Urinary bladder (tissue), 4 donors: ENCODE measurements at places on chromosomes 6 and 20.

DNA sequence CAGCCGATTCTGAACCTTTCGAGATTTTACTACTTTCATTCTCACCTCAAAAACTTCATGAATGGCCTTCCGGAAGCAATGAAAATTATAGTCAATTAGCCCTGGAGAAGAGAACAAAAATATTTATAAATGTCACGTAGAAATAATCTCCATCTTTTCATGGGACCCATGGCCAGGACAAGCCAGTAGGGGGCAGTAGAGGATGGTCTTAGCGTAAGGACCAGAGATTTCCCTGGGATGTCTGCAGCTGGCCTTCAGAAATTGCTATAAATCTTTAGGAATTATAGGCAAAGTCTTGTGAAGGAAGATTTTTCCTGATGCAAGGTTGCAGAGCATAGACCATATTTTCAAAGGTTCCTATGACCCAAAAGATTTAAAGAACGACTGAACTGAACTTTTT is 15.6 kb upstream of the UBE2J1 start:
- no peak for DNase-seq

- DNase-seq = no peak
Measured at GRCh38 chr6:87199787-87200186, 44.4 kb downstream of the ZNF292 start.

GRCh38 chr20:48288930-48289507 is 503.7 kb upstream of the SULF2 start:
- no peak for DNase-seq

DNA sequence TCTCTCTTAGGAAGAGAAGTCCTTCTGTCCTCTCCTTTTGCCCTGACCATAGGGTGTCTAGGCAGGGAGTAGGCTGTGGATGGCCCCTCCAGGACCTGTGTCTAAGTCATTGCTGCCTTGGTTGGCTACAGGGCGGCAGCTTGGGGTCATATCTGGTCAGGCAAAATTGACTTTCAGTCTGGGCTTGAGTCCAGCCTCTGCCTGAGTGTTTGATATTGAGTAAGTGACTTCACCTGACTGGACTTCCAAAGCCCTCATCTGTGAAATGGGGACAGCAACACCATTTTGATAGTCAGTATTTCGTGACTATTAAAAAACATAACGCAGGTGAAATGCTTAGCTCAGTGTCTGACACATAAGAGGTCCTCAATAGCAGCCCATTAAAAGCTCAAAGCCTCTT is 4.6 kb downstream of the TGM3 start:
- DNase-seq = no peak

DNA sequence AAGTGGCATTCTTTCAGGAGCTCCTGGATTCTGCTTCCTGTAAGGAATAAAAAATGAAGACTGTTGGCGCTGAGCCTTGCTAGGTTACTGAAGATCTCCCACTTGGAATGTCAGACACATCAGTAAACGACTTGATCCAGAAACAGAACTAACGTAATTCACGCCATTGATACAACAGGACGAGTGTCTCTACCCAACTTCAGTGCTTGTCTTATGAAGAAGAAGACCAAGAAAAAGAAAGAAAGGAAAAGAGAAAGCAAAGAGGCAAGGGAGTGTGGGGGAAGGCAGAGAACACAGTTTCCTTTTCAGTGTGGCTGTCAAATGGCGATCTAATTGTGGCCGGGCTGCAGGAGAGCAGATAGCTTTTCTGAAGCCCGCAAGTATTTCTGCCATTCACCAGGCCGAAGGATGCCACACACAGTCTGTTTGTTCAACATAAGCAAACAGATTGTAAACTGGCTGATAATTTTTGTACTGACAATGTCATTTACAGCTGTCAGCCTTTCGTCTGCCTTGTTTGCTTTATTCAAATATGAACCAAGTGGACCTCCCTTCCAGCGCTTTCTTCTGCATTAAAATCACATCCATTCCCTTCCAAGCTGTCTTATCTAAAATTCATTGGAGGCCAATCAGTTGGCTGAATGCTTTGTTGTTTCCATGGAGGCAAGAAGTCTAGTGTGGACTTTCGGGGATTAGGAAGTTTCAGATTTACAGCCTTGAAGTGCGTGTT is 180.6 kb downstream of the FOXA2 start:
- DNase-seq = peak; percentile 14

DNA sequence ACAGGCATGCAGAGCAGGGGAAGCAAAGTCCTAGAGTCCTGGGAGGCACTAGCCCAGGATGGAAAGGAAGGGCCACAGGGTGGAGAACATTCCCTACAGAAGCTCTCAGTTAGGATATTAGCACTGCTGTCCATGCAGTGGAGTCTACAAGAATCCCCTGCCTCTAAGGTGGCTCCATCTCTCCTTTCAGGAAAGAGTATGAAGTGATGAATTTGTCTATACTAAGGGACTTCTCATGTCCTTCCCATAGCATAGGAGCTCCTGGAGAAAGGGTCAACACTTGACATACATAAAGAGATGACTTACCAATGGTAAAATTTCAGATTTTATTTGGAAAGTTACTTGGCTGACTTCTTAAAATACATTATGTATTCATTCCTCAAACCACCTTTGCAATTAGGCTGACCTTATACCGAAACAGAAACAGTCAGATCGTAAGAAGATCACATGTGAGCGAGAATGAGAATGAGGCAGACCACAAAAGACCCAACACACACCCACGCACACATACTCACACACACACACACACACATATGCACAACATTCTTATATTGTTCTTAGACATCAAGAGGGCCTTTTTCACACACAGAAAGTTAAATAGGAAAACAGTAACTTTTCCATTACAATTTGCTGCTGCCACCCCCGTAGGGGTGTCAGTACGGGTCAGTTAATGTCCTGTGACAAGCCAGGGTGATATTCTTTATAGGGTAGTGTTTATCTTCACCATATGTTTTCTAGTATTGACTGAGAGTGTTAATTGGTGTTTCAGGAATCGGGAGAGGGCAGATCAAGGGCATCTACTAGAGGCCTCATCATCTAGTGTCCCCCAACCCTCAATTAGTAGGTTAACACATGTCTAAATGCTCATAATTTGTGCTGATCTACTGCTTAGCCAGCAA is 159.4 kb downstream of the FAXC start:
- DNase-seq = no peak

GRCh38 chr6:43952746-43953145 is 174.5 kb downstream of the MRPL14 start:
- DNase-seq = no peak

DNA sequence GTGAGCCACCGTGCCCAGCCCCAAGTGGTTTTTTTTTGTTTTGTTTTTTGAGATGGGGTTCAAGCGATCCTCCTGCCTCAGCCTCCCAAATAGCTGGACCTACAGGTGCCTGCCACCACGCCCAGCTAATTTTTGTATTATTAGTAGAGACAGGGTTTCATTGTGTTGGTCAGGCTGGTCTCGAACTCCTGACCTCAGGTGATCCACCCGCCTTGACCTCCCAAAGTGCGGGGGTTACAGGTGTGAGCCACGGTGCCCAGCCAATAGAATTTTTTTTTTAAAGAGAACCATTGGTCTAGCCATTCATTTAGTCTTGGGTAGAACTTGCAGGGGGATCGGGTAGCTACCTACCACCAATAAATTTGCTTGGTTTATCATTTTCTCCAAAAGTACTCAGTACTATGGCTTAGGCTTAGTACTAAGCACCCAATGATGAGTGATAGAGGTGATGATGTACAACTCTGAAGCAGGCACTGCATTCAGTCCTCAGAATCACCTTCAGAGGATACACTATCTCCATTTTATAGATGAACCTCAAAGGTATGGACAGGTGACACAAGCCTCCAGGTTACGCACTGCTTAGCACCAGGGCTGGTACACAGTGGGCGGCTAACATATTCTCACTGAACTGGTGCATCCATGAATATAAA is 12.9 kb upstream of the C20orf203 start:
- DNase-seq = no peak
